ENCODE measurements at places on chromosomes 5 and 9.
A peak's percentile ranks its signal among the peaks of the same experiment; 100 is the strongest.

DNA sequence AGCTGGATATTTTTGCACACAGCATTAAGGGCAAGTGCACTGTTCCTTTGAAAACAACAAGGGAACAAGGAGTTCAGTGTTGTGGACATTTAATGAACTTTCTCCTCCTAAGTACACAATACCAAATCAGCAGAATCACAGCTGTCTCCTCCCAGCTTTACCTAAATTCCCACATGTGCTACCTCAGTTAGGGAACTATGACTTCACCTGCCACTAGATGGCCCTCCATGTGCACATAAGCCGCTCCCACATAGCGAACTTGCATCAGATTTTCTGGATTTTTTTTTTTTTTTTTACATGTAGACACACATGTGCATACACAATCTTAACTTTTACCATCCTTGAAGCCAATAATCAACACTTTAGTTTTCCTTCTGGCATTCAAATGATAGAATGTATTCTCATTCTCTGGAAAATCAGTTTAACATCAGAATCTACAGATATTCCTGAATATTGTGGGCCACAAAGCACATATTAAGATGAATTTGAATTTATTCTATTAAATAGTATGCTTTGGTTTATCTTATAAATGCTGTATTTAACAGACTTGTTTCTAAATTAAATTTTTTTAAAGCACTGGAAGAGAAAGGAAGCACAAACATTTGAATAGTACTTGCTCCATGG is 123.6 kb downstream of the PALM2AKAP2 start:
- peak; percentile 65 for DNase-seq

DNA sequence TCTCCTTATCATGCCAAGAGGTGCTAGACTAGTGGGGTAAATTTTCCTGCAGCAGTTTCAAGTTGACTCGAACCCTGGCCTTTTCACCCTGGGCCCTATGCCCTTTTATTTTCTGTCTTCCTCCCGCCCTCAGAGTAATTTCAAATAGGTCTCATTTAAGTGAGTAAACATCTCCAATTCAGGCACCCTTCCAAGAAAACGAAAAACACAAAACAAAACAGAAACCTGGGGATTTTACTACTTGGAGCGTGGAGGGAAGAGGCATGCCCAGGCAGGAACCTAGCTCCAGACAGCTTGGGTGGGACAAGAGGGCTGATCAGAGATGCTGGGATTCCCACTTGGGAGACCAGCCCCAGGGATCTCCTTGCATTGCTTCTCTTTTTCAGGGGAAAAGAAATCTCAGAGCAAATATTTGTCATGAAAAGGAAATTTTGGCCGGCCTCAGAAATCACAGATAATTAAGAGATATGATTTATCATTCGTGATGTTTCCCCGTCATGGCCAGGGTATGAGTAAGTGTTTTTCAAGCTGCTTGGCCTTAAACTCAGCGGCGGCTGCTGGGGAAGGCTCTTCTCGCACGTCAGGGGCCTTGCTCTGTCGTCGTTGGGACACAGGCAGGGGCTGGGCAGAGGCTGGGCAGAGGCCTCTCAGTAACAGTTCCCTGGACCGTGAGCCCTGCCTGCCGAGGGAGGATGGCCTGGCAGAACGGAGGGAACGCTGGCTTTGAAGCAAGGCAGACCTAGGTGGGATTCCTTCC is 248.6 kb upstream of the KLF4 start:
- no peak for DNase-seq

DNA sequence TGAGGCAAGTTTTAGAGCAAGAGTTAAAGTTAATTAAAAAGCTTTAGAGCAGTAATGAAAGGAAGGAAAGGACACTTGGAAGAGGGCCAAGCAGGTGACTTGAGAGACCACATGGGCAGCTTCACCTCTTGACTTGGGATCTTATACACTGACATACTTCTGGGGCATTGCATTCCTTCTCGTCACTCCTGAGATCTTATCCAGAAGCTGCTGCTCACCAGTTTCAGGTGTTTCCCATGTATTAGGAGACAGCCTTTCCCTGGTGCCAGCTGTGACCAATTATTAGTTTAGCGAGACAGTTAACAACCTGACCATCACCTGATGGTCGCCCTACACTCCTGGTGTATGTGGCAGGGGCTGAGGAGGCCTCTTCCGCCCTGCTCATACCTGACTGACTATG is 382.1 kb downstream of the KDM4C start:
- no peak for DNase-seq

DNA sequence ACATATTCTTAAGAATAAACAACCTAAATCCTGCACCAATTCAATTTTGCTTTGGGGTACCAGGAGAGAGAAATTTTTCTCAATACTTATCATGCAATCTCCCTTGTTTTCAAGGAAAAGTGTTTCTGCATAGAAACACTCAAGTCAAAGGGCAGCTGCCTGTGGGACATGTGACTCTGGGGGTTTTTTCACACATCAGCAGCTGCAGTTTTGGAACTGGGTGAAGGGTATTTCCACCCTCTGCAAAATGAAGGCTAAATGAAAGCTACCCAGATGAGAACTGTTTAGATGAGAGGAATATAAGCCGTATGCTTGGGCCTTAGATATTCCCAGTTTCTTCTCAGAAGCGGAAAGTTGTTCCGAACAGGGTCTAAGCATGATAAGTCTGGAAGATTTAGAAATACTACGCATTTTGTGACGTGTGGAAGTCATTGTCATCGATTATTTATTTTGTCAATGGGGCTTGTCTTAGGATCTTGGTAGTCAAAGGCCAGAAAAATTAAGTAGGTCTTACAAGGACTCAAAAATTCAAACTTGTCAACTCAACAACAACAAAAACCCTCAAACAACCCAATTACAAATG is 64.3 kb upstream of the BOD1 start:
- DNase-seq: no peak

DNA sequence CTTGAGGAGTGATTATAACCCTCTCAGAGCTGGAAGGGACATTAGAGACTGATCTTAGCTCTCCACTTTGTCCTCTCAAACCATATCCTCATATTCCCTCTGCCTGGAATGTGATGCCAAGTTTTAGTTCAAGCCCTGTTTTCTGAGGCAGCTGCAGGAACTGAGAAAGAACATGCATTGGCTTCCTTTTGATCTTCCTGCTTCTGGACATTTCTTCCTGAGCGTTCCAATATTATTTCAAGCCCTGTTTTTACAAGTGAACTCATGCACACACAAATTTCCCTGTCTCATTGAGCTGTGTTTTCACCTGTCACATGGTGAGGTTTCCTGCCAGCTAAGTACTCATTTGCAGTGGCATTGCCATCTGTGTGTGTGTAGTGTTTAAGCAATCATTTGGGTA is 17.0 kb downstream of the FOCAD start:
- peak; percentile 9 for DNase-seq

- no peak for DNase-seq
Measured at GRCh38 chr5:116521173-116521872, 53.3 kb downstream of the SEMA6A start.

GRCh38 chr5:50576265-50576664 is 90.2 kb upstream of the PARP8 start:
- DNase-seq: no peak

DNA sequence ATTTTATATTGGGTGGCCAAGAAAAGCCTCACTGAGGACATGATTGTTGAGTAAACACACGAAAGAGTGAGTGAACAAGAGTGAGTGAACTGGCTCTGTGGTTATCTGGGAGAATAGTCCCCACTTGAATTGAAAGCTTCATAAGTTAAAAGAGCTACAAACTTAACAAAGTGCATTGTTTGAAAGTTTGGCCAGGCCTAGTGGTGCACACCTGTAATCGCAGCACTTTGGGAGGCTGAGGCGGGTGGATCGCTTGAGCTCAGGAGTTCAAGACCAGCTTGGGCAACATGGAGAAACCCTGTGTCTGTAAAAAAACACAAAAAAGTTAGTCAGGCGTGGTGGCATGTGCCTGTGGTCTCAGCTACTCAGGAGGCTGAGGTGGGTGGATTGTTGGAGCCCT is 26.9 kb downstream of the SMC2 start:
- no peak for DNase-seq

DNA sequence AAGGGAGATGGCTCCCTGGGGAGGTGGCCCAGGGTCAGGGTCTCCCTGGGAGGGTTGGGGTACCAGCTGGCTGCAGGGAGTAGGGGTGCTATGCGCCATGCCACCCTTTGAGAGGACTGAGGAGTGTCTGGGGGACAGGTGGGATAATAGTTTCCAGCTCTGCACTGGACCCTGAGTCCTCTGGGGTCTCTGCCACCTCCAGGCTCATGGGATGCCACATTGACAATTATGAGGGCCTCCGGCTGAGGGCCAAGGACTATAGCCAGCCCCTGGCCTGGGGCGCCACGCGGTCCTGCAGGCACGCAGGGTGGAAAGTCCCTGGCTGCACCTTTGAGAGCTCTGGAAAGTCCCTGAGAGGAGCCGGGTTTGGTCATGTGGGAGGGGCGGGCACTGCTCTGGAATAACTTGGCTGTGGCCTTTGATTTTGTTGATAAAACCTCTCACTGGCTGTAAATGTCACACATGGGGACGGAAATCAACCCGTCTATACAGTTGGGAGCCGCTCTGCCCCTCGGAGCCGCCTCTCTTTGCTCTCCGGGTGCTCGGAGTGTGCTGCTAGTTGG is 16.0 kb downstream of the TRAF2 start:
- no peak for DNase-seq

DNA sequence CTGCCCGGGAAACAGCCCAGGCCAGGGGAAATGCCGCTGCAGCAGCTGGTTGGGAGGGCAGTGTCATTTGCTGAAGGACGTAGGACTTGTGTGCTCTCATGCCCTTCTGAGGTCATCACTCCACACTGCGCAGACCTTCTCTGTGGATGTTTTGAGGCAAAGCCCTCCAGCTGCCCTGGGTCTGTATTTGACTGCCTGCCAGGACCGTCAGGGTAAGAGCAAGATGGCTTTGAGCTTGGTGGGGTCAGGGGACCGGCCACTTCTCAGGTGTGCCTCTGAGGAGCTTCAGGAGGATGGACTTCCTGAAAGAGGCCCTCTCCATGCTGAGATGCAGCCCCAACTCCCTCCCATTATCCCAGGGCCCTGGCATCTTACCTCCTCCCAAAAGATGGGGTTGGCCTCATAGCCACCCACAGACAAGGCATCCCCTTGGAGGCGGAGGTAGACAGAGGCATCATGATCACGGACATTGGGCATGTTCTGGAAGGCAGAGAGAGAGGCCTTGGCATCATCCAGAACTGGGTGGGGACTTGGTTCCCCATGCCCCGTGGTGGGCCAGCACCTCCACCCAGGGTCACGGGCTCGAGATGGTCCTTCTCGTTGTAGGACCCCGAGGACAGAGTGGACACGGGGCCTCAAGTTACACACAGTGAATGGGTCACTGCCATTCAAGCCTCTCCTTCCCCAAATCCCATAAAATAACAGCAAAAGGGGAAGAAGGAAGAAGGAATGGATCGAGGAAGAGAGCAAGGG is 19.4 kb downstream of the SARDH start:
- DNase-seq: no peak

- DNase-seq: no peak
Measured at GRCh38 chr5:2095011-2095410, 212.3 kb upstream of the IRX4 start.

- peak; percentile 49 for DNase-seq
Measured at GRCh38 chr5:121949885-121950284, 11.9 kb upstream of the SRFBP1 start.

DNA sequence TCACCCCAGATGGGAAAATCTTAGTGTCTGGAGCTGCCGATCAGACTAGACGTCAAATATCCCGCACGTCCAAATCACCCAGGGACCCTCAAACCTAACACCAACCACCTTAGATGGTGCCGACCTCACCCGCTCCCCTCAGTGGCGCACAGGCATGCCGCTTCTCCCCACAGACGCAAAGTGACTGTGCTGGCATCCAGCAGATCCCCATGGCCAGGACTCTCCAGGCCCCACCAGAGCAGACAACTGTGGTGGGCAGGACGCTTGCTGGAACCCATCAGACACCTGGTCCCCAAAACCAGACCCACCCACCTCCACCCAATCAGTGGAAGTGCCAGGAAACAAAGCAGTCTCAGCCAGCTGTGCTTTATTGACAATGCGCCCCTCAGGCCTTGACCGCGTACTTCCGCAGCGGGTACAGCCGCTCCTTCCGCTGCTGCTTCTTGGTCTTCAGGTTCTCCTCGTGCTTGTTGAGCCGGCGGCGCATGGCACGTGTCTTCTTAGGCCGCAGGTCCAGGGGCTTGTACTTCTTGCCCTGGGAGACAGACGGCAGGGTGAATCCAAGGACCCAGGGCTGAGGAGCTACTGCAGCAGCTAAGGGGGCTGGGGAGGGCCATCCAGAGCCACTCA is 4.1 kb downstream of the RPL35 start:
- DNase-seq: no peak

GRCh38 chr5:173310861-173311785 is 17.1 kb downstream of the STC2 start:
- no peak for DNase-seq

DNA sequence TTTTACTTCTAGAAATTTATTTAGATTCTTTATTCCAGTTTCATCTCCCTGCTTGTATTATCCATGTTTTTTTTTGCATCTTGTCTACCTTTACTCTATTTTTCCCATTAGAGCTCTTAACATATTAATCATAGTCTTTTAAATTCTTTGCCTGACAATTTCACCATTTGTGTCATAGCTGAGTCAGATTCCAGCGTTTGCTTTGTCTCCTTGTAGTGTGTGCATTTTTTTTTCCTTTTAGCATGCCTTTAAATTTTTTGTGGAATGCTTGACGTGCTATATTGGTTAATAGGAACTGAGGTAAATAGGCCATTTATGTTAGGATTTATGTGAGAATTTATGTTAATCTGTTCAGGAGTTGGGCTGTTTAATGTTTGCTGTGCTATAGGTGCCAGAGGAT is 41.8 kb upstream of the NFIL3 start:
- no peak for DNase-seq

GRCh38 chr9:16410601-16411280 is 459.7 kb downstream of the BNC2 start:
- no peak for DNase-seq

DNA sequence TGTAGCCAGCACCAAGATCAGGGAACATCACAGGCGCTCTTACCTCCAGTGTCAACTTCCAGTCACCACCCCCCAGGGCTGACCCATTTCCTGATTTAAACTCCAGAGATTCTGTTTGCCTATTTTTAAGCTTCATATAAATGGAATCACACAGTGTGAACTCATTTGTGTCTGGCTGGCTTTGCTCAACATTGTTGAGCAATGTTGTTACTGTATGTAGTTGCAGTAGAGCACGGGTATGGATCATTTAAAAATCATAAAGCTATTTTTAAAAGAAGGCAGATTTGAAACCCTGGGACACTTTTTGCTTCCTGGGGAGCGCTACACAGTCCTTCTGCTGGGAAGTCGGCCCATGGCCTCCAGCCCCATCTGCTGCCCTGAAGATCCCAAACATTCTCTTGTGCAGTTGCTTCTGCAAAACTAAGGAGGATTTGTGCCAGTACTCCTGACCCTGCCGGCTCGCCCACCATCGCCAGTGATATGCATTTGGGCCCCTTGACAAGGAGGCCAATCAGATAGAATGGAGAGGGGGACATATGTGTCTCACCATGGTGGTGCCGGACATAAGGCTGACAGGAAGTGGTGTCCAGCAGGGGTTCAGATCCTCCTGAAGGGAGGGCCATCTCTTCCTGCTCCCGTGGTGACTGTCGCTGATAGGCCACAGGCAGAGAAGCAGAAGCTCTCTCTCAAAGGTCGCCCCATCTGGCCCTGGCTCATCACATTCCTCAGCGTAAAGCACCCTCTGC is 13.3 kb downstream of the DCANP1 start:
- DNase-seq: no peak

GRCh38 chr9:108904161-108904560 is 29.8 kb downstream of the ELP1 start:
- DNase-seq: no peak

- no peak for DNase-seq
Measured at GRCh38 chr9:132663117-132663516, 6.7 kb downstream of the DDX31 start.

GRCh38 chr9:76686756-76687155 is 77.5 kb upstream of the PCA3 start:
- no peak for DNase-seq

GRCh38 chr9:134010310-134011173 is 14.7 kb upstream of the BRD3OS start:
- DNase-seq: no peak

Measured in endothelial cell (in vitro differentiated cells).